COR-L47 (cell line): ENCODE measurements at places on chromosomes 3 and 15.
A peak's percentile ranks its signal among the peaks of the same experiment; 100 is the strongest.

- DNase-seq: no peak
These were observed 15.3 kb downstream of the SEC61A1 start for GRCh38 chr3:128067489-128067888.

- peak; percentile 71 for DNase-seq
These were observed 57.9 kb downstream of the RPL22L1 start for GRCh38 chr3:170811928-170812591.

- no peak for DNase-seq
These were observed 41.6 kb downstream of the RAF1 start for GRCh38 chr3:12622335-12622734.

- no peak for DNase-seq
These were observed 179.3 kb upstream of the UBE3A start for GRCh38 chr15:25618161-25618560.

- peak; percentile 99 for DNase-seq
These were observed 42.3 kb downstream of the ZDHHC19 start for GRCh38 chr3:196168808-196169391.

- peak; percentile 30 for DNase-seq
These were observed 165.3 kb upstream of the TBL1XR1 start for GRCh38 chr3:177362626-177363025.

DNA sequence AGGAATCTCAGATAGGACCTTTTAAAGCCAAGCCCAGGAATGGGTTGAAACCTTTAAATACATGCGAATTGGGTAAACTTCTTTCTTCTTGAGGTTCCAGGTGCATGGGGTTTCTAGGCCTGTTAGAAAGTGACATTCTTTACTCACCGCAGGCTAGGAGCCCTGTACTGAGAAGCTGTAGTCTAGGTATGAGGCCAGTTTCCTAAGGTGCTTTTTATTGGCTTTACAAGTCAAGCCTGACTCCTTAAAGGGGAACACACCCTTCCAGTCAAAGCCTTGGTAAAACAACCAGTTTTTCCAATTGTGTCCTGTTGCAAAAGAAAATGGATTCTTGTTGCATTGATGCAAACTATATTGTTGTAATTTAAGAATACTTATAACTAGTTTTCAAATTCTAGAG is 76.1 kb upstream of the ATP11B start:
- no peak for DNase-seq

- no peak for DNase-seq
These were observed 77.9 kb upstream of the ASB14 start for GRCh38 chr3:57370341-57370740.

- no peak for DNase-seq
These were observed 19.3 kb downstream of the SPRED1 start for GRCh38 chr15:38271895-38272294.

DNA sequence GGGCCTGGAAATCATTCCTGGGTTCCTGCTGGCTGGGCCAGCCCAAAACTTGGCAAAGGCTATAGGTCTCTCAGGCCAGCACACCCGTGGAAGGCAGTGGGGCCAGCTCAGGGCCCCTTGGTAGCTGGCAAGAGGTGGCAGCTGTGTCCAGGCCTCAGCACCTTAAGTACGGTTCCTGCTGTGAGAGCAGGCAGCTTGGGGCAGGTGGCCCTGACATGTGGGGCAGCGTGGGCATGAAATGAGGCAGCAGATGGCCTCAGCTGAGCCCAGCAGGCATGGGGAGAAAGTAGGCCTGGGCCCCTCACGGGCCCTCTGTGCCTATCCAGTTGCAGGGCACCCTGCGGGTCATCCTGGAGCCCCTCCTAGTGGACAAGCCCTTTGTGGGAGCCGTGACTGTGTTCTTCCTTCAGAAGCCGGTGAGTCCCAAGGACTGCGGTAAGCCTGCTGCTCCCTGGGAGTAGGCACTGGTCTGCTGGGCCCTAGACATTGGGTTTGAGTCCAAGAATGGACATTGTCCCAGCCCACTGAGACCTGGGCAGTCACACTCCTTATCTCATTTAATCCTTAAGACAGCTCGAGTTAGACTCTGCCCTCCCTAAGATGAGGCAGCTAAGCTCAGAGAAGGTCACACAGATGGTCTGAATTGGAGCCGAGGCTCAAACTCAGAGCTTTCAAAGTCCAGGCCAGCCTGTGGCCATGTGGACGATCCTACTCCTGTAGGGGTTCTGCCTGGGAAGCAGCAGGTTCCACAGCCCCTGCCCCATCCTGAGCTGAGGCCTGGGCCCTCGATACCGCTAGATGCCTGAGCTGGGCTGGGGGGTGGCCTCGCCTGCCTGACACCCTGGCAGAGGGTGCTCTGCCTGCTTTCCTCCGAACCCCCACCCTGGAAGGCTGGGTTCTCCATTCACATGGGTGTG is 25.5 kb downstream of the ESYT3 start:
- DNase-seq: no peak

DNA sequence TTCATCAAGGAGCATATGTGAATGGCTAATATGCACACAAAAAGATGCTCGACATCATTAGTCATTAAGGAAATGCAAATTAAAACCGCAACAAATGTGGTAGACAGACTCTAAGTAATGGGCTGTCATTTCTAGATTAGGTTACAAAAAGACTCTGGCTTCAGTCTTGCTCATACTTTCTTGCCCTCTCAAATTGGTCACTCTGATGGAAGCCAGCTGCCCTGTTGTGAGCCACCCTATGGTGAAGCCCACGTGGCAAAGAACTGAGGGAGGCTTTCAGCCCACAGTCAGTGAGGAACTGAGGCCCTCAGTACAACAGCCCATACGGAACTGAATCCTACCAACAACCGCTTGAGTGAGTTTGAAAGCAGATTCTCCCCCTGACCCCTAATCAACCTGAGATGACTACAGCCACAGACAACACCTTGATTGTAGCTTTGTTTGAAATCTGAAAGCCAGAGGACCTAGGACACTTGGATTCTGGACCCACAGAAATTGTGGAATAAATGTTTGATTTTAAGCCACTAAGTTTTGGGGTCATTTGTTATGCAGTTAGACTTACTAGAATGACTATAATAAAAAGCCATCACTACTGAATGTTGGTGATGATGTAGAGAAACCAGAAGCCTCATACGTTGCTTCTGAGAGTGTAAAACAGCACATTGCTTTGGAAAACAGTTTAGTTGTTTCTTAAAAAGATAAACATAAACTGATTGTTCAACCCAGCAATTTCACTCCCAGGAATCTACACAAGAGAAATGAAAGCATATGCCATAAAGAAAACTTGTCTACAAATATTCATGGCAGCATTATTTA is 45.7 kb downstream of the EHHADH start:
- DNase-seq: no peak

- DNase-seq: no peak
These were observed 7.9 kb downstream of the RAP2B start for GRCh38 chr3:153169793-153170383.

- no peak for DNase-seq
These were observed 19.4 kb upstream of the MNS1 start for GRCh38 chr15:56484287-56484686.

DNA sequence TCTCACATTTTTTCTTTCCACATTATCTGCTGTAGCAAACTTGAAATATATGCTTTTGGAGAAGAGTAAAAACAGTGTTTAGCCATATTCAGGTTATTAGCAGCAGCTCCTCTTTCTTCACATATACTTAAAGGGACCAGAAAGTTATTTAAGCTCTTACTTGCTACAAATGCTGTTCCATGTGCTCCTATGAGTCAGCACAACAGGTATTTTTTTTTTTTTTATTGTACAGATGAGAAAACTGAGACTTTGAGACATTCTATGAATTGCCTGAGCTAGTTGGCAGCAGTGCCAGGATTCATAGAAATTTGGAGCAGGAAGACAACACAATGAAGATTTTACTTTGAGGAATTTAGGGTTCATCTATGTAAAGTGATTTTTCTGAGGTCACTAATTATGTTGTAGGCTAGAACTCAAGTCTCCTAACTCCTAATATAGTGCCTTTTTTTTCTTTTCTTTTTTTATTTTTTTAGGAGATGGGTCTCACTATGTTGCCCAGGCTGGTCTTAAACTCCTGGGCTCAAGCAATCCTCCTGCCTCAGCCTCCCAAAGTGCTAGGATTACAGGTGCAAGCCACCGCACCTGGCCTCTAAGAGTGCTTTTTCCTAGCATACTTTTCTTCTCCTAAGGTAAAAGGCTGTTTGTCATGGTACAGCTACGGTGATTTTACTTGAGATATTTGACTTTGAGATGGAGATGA is 23.6 kb downstream of the SETD5 start:
- DNase-seq: no peak

DNA sequence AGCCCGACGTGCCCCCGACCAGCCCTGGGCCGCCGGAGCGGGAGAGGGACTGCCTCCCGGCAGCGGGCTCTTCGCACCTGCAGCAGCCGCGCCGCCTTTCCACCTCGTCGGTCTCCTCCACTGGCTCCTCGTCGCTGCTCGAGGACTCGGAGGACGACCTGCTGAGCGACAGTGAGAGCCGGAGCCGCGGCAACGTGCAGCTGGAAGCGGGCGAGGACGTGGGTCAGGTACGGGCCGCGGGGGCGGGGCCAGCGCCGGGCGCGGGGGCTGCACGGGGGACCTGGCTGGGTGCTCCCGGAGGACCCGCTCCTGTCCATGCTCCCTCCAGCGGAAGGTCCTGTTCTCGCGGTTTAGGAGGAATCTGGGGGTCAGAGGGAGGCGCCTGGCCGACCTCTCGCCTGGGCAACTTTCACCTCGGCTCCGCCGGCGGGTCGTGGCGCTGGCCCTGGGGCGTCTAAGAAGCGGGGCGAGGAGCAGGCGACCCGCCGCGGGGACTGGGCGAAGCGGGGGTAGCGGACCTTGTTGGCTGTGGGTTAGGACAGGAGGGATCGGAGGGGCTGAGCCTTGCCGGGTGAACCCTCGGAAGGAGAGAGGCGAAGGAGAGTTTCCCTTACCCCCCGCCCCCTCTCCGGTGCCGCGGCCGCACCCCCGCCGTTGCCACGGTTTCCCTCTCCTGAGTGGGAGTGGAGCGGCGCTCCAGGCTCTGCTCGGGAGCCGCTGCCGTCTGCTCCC is 682 bp downstream of the ITPKA start:
- DNase-seq: peak; percentile 23

DNA sequence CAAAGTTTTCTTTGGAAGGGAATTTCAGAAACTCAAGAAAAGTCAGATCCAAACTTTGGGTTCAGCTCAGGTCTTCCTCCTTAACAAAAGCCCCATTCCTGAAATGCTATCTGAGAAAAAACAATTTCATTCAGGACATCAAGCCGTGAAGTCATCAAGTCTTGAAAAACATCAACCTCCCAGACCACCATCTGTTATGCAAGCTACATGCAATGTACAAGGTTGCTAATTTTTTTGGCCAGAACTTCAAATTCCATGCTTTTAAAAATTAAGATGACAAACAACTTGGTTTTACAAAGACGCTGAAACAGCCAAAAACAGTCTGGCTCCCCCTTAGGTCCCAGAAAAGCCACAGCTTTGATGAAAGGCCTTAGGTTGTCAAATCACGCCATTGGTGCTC is 53.9 kb upstream of the WNT5A start:
- no peak for DNase-seq

GRCh38 chr15:31266712-31267111 is 59.9 kb upstream of the KLF13 start:
- no peak for DNase-seq

GRCh38 chr3:52070724-52071621 is 14.6 kb upstream of the DUSP7 start:
- DNase-seq: no peak

- peak; percentile 87 for DNase-seq
These were observed 1037.2 kb downstream of the IGSF11 start for GRCh38 chr3:117997201-117998049.
